ENCODE measurements at places on chromosomes 6 and 20.

DNA sequence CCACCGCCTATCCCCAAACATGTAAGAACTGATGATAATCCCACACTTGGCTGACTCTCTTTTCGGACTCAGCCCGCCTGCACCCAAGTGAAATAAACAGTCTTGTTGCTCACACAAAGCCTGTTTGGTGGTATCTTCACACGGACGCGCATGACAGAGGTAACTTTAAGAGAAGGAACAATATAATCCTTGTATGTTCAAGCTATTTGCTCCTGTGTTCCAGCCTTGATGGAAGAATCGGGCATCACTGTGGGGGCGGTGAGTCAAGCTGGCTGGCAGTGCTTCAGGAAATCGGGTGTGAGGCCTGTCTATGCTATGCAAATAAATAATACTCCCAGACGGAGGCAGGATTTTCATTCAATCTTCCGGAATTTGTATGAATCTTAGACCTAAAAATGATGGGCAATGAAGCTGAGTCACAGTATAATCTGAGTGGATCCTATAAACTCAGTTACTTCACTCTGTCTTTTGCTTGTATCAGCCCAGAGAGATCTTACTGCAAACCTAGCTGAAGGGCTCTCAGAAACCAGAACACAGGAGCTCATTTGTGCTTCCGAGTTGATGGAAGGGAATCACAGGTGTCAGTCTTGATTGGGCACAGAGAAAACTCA, 45.2 kb upstream of the NT5E start:
- no peak for DNase-seq

DNA sequence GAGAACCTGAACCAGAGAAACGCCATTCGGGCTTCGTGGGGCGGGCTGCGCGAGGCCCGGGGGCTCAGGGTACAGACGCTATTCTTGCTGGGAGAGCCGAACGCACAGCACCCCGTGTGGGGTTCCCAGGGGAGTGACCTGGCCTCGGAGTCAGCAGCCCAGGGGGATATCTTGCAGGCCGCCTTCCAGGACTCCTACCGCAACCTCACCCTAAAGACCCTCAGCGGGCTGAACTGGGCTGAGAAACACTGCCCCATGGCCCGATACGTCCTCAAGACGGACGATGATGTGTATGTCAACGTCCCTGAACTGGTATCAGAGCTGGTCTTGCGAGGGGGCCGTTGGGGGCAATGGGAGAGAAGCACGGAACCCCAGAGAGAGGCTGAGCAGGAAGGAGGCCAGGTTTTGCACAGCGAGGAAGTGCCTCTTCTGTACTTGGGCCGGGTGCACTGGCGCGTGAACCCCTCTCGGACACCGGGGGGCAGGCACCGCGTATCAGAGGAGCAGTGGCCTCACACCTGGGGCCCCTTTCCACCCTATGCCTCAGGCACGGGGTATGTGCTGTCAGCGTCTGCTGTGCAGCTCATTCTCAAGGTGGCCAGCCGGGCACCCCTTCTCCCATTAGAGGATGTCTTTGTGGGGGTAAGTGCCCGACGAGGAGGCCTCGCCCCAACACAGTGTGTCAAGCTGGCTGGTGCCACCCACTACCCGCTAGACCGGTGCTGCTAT, 904 bp downstream of the B3GALT4 start:
- no peak for DNase-seq

DNA sequence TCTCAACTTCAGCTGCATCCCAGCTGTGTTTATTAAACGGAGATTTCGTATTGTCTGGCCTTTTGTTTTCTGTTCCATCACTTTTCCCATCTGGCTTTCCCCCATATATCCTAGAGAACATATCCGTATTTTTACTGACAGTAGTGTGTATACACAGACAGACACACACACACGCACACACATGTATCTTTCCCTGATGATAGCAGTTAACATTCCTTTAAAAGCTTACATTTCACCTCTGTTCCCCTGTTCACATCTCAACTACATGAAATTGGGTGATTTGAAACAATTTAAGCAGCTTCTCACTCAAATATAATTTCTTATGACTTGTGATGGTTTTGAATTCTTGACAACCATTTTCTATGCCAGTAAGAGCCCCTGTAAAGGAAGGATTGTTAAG, 207.1 kb upstream of the CEP162 start:
- DNase-seq = no peak

DNA sequence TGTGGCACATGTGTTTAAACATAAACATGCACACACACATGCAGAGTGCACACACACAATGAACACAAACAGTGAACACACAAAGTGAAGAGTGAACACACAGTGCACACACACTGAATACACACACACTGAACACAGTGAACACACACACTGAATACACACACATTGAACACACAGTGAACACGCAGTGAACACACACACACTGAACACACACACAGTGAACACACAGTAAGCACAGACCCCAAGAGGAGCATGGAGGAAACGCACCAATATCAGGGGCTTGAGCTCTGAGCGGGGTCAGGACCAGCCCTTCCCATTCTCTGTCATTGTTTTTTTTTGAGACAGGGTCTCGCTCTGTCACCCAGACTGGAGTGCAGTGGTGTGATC, 17.1 kb upstream of the HELZ2 start:
- no peak for DNase-seq
